T follicular helper cell (primary cell): ENCODE measurements at places on chromosomes 3 and 15.

DNA sequence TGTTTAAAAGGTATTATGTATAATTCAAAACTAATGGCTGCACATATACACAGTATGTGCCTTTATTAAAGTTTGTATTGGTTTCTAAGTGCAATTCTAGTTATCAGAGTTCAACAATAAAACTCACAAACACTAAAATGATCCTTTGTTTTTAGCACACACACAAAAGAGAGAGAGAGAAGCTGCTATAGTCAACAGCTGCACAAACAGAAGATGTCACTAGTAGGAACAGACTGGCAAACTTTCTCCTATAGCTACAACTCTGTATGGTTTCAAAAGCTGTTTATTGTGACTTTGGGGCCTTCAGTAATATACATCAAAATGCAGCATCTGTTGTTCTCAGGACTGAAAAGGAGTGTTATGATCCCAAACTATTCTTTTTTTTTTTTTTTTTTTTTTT, 6.1 kb downstream of the SECISBP2L start:
- no peak for DNase-seq

DNA sequence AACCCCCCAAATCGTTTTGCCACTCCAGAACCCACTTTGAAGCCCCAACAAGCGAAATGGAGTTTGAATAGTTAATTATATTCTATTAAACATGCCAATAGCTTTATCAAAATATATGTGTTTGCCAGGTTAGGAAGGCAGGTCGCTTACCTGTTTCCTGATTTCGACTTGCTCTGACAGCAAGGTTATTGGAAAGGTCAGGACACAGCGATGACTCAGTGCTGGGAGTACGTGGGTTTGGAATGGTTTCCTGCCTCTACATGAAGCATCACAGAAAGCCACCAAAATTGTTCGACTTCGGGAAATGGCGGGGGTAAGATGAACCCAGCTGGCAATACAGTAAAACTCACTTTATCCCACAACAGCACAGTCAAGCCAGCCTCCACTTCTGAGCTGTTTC, 135.6 kb upstream of the ABI3BP start:
- no peak for DNase-seq

DNA sequence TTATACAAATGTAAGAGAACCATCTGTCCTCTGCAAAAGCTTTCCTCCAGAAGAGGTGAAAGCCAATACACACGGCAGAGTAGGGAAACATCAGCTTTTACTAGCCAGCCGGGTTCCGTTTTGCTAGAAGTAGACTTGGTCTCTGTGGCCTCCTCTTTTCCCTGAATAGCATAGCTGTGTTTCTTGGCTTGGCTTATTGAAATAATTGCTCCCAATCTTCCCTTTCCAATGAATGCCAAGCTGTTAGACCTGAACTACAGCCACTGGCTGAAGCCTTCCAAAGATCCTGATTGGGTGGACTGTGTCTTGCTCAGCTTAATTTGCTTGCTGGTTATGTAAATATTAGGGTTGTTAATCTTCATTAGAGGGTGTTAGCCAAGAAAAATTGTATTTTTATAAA, 157.8 kb upstream of the ROPN1 start:
- DNase-seq, result no peak

- DNase-seq, result no peak
These were observed 183.6 kb upstream of the TLE3 start for GRCh38 chr15:70281261-70281810.

GRCh38 chr15:27238707-27239423, 267.9 kb downstream of the GABRG3 start:
- DNase-seq, result no peak

GRCh38 chr3:9077029-9077428, 113.8 kb upstream of the RAD18 start:
- no peak for DNase-seq

DNA sequence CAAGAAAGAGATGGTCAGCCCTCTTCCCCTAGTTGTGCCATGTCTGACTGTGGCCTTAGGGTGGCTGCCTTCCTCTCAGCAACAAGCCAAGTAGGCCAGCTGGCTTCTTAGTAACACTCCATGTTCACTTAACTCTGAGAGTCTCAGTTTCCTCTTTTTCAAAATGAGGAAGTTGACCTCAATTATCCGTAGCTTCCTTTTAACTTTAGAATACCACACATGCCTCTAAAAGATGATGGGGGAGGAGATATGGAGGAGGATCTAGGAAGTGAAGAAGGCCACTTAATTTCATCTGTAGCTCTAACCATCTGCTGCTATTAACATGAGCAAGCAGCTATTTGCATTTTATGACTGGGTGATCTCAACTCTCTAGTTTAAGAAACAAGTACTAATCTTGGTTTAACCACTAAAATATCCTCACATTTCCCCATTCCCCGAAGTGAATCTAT, 32.9 kb downstream of the CD200R1L start:
- DNase-seq, result no peak

GRCh38 chr15:45457220-45457619, 65.3 kb downstream of the SLC30A4 start:
- DNase-seq, result no peak

GRCh38 chr3:138355071-138355470, 6.7 kb downstream of the MRAS start:
- DNase-seq, result no peak

GRCh38 chr3:162072656-162073164, 576.1 kb downstream of the OTOL1 start:
- DNase-seq, result no peak

GRCh38 chr3:184186902-184187207, 856 bp downstream of the ABCF3 start:
- DNase-seq, result no peak

- no peak for DNase-seq
These were observed 208.6 kb downstream of the NFKBIZ start for GRCh38 chr3:102057781-102058421.

DNA sequence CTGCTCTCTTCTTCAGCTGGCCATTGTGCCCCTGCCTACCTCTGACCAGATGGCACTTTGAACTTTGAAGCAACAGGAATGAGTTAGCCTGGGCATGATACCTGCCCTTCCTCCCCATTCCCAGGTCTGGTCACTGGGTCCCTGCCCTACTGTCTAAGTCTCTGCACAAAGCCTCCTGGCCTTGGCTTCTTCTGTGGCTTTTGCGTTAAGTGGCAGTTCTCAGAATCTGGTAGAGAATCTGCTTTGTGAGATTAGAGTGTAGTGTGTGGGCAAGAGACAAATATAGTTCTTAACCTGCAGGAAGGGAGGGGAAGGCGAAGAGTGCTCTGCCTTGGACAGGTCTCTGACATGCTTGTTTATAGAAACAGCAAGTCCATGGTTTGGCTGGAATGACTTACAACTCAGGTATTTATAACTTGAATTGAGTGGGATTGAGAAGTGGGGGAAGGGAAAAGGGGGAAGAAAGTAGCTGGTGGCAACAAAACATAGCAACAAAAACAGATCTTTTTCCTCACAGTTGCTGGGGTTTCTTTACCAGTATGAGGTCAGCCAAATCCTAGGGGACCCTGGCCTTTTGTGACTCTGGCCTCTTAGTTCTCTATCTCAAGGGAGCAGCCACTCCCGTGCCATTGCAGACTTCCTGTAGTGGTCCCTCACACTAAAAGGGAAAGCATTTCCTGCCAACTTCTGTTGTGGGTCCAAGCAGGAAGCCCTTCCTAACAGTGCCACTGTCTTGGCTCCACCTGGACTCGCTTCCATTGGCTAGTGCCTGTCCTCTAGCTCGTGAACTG, 16.7 kb downstream of the MAPKBP1 start:
- DNase-seq, result no peak

DNA sequence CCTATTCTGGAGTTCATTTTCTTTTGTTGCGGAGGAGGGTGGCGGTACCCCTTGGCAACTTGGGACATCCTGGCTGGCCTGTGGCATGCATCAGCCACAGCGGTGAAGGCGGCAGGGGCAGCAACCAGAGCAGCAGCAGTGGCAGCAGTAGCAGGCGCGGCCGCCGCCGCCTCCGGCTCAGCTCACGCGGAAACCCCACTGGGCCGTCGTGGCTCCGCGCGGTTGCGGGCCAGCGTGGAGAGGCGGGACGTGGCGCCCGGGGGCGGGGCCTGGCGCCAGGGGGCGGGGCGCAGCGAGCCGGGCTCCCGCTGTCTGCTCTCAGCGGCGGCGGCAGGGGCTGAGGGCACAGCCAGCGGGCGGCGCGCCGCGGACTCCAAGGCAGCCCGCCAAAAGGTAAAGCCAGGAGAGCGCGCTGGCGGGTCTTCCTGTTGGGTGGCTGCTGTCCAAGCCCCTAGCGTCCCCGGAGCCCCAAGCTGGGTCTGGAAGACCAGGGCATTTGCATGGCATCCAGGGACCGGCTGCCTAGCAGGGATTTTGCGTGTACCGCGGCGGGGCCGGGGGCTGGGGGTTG, 334.4 kb upstream of the THRB start:
- DNase-seq, result no peak

GRCh38 chr15:44620081-44620480, 43.4 kb downstream of the SPG11 start:
- DNase-seq, result no peak

- DNase-seq, result no peak
These were observed 9.0 kb downstream of the SSUH2 start for GRCh38 chr3:8635631-8636030.

DNA sequence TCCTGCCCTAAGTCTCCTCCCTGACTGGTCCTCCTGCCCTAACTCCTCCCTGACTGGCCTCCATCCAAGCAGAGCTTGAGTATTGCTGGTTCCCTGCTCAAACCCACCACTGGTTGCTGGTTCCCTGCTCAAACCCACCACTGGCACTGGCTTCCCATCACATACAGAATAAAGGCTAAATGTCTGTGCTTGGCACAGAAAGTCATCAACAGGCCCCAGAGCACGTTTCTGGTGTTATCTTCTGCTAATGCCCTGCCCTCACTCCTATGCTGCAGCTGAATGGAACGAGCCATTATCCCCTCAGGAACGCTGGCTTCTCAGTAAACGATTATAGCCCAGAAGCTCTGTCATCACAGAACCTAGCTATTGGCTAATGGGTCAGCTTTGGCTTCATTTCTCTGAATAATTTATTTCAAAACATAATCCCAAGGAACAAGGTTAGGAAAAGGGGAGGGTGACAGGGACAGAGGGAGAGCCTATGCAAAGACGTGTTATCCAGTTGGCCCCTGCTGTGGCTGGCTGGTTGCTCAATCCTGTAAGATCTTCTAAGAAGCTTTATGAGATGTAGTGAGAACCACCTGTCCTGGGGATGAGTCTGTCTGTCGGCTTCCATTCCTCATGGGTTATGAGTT, 6.3 kb upstream of the MUC20 start:
- no peak for DNase-seq

- DNase-seq, result no peak
These were observed 5.0 kb upstream of the CCR2 start for GRCh38 chr3:46348823-46349482.

GRCh38 chr3:140134231-140134965, 199.4 kb downstream of the CLSTN2 start:
- DNase-seq, result no peak

- DNase-seq, result no peak
These were observed 11.7 kb downstream of the GLYCTK start for GRCh38 chr3:52299247-52299878.

GRCh38 chr15:70555713-70556112, 207.6 kb downstream of the UACA start:
- no peak for DNase-seq

- no peak for DNase-seq
These were observed 9.8 kb upstream of the RHCG start for GRCh38 chr15:89506026-89506686.

GRCh38 chr3:107367353-107367752, 9.9 kb upstream of the CCDC54 start:
- no peak for DNase-seq

- no peak for DNase-seq
These were observed 19.8 kb upstream of the VILL start for GRCh38 chr3:37970802-37971201.

DNA sequence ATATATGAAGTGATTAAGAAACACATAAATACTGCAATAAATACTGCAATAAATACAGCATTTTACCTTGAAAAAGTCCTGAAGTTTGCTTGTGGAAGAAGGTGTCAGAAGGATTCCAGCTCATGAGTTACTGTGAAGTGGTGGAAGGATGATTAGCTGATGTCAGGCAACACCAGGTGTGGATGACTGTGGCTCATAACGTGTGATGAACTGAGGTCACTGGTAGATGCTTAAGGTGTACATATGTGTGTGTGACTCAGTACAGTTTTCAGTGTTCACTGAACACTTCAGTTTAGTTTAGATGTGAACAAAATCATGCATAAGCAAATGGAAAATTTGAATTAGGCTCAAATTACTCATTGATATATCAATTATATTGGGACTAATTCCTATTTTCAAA, 1045.0 kb downstream of the NTRK3 start:
- DNase-seq, result no peak

- no peak for DNase-seq
These were observed 25.2 kb downstream of the PAQR5 start for GRCh38 chr15:69323893-69324430.

DNA sequence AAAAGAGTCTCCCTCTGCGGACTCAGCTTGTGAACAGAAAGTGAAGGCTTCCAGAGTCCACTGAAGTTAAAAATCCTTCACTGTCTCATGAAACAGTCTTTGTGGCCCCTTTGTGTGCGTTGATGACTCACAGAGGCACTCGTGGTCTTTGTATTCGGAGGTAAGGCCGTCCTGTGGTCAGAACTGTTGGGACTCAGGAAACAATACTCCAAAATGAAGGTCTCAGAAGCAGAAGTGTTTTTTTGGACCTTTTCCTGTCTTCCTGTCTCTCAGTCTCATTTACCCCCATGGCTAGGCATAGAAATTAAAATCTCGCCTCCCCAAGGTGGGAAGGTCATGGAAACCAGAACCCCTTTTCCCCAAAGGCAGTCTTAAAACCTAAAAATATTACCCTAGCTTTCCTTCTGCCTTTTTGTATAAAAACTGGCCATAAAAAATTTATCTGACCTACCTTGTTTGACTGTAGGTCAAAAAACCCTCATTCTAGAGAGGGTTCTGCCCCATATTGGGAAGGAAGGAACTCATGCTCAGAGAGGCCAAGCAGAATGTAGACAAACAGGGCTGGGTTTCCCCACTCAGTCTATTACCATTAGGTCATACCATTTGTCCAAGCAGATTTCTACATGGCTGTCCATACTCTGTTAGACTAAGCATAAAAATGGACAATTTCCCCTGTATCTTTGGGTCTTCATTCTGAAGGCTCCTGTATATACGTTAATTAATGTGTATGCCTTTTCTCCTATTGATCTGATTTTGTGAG, 19.1 kb upstream of the EPB42 start:
- DNase-seq, result no peak

- DNase-seq, result no peak
These were observed 130.9 kb upstream of the IQSEC1 start for GRCh38 chr3:13204177-13204581.

- no peak for DNase-seq
These were observed at the start of gene MED12L for GRCh38 chr3:151085227-151085888. MED12L (plus strand) TSS chr3:151085664; CDS start chr3:151086927, 1,263 bp downstream.

- DNase-seq, result no peak
These were observed 137.5 kb upstream of the LRTM1 start for GRCh38 chr3:55065331-55065730.

GRCh38 chr3:112605285-112605684, 35.7 kb downstream of the CCDC80 start:
- no peak for DNase-seq

GRCh38 chr3:143608966-143609365, 239.3 kb downstream of the SLC9A9 start:
- DNase-seq, result no peak
